GM23338 (cell line): ENCODE measurements at places on chromosomes 2 and 18. TPM values are rescaled to one million over a fixed set of nuclear protein-coding genes. Genes with fewer than 3 reads are reported as not detected.

The CERKL gene
- 0.69 TPM in 1 of 2 replicates, not detected in the other for total RNA-seq

The CFAP65 gene
- total RNA-seq, result 0.23 and 0.38 TPM in 2 replicates

The EGR4 gene
- not detected in 2 replicates for total RNA-seq

DNA sequence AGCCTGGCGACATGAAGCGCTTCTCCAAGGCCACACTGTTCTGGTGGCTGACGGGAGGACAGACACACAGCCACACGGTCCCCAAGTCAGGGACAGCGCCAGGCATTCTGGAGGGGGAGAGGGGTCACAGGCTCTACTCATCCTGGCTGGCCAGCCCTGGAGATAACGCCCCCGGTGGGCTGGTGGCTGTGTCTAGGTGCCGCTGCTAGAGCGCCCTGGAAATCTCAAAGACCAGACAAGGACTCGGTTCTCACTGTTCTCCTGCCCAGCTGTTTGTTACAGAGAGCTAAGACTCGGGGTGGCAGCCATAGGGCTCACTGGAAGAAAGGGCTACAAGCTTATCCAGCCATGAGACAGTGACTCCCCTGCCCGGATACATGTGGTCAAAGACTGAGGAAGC lies 72.0 kb downstream of the KCNF1 start:
- no peak for DNase-seq

DNA sequence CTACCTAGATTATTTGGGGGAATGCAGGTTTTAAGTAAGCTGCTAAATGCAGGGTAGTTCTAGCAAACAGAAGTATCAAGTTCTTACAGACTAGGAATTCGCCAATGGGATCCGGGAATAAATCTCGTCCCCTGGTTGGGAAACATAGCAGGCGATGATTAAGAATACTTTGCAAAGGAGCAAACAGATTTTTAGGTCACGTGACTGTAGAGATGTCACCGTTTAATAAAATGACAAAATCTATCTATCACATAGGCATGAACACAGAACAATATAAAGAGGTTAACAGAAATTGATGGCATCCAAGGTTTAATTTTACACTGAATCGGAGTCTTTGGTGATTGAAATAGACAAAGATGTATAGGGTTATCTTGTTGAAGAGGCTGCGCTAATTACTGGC lies 664.1 kb downstream of the BCL11A start:
- no peak for DNase-seq

GRCh38 chr2:64173156-64174135 lies 29.2 kb upstream of the PELI1 start:
- peak; percentile 33 for DNase-seq

GRCh38 chr2:199717587-199717907 lies 133.4 kb downstream of the FTCDNL1 start:
- no peak for DNase-seq
